ENCODE measurements at places on chromosomes 5 and 9.

DNA sequence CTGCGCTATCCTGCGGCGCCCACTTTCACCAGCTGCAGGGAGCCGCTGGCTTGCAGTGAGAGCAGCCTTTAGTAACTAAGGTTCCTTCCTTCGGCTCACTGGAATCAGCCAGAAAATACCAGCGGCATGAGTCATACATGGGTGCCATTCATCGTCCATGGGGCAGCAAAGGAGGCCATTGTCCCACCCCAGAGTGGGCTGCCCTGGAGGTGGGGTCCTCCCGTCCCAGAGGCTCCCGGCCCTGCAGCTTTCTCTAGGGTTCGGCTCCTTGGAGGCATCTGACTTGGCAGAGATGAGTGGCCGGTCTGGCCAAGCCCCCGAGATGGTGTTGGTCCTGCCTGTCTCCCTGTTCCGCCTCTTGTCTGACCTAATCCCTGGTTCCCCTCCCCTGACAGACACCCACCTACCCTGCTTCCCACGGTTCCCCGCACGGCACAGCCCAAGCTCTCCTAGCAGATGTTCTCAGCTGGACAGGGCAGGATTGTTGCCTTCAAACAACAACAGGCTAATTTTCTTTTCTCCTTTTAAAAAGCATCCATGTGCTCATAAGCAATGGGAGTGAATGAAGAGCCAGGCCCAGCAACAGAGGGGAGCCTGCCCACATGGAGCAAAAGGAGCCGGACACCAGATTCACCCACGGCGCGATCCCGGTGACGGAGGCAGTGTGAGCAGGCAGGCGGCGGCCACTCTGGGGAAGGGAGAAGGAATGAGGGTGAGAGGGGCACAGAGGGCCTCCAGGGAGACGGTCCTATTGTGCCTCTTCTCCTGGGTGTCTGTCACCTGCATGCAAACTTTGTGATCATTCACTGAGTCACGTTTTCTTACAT lies 97.0 kb upstream of the COL5A1 start:
- DNase-seq = peak; percentile 91

DNA sequence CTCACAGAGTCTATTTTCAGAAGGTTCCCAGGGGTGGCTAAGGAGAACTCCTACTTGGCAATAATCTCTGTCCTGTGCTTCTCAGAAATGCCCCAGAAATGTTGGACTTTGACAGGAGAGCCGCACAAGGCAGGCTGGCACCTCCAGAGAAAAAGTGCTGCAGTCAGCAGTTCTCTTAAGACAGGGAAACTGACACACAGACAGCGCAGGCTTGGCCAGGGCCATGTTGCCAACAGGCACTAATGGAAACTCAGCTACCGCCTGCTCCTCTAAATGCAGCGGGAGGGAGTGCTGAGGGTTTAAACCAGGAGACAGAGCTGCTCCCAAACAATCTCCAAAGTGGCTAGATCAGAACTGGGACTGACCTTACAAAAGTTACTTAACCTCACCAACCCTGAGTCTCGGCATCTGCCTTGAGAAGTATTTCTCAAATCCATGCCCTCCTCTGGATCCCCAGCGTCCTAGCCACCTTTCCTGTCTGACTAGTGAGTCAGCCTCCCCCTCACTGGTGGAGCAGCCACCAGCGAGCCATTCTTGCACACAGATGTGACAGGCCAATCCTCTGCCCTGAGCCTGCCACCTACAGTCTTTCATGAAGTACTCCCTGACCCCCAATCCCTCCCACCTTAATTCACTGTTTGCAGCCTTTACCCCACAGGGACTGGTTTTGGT lies 186.4 kb downstream of the CDK5RAP2 start:
- DNase-seq = peak; percentile 58

DNA sequence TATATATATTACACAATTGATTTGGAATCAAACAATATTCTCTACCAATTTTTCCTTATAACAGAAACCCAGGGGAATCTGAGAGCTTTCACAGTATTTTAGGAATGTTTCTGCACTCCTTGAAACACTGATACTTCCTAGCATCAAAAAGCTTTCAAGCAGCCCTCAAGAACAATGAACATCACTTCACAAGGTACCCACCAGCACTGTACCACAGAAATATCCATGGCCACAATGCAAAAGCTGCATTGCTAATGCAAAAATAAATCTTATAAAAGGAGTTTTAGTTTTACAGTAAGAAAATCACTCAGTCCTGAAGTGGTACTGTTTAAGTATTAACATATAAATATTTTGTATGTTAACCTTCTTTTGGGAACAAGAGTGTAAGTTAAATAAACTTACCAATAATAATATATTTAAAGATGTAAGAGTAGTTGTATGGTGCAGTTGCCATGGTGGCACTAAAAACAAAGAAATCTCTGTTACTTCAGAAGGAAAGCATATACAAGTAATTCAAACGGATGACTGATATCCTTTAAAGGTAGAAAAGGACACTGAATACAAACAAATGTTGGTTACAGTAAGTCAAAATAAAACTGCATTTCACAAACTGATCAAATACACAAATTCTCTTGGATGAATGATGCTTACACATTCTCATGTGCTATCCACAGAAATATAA lies 8.6 kb downstream of the RAB14 start:
- DNase-seq = peak; percentile 15

- DNase-seq = no peak
These were observed 184.4 kb downstream of the SAXO1 start for GRCh38 chr9:18848657-18849056.

DNA sequence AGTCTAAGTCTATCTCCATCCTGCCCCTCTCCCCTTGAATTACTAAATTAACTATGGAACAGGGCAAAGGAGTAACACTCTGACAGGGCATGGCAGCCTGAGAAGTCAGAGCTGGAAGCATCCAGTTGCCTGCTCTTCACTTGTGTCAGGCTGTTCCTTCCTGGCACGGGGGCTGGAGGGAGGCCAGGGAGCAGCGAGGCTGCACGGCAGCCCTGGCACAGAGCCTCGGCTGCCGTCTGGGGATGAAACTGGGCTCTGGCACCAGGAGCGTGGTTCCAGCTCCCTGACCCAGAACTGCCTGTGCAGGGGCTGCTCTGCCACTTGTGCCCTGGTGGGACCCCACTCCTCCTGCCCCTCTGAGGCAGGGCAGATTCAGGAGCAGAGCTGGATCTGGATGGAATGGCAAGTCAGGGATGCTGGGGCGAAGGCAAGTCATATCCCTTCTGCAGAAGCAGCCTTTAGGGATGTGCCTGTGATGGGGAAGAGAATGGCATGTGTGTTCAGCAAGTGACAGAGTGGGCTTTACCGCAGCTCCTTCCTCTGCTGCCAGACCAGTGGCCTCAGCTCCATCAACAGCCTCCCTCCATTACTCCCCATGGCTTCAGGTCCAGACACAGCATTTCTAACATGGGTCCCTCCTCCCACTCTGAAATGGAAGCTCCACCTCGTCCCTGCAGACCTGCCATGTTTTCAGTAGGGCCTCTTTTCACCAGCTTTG lies 42.2 kb upstream of the PDE8B start:
- peak; percentile 22 for DNase-seq

DNA sequence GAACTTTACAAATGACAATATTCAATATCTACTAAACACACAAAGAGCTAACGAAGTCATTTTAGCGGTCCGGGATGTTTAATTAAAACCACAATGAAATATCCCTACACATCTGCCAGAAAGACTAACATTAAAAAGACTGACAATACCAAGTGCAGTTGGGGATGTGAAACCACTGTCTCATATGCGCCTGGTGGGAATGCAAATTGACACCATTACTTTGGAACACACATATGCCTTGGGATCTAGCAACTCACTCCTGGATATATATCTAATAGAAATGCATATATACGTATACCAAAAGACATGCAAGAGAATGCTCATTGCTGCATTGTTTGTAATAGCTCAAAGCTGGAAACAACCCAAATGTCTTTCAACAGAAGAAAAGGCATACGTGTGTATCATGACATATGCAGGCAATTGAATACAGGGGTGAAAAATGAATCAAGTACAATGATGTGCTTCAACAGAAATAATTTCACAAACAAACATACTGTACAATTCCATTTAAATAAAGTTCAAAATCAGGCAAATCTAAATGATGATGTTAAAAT lies 153.3 kb downstream of the CARTPT start:
- no peak for DNase-seq

DNA sequence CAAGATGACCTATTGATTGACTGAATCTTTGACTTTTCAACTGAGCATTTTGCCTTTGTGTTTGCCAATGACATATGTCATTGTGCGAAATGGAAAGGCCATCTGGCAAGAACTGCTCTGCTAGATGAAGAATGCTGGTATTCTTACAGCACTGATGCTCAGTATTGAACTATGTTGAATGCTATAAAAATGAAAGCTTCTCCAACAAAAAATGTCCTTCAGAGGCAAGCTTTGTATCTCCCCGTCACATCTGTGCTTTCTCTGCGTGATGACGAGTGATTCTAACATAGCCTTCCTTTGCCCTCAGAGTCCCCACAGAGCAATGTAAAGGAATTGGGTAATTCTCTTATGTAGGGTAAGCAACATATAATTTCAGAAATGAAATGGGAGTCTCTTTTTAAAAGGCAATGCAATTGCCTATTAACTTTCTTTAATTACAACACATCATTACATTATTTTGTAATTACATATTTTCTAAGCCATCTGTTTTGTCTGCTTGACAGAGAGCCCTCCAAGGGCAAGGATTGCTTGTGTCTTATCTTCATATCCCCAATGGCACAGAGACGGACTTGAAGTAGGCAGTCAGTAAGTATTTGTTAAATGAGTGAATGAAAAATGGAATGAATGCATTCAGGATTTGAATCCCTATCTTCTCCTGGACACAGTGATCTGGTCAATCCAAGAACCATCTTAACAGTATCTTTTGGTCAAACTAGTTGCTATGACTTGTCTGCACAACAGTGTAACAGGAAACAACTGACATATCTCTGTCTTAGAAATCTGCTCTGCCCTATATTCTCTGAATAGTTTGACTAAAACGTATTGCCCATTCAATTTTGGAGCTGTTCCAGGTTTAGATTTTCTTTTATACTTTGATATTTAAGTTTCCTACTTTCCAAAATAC lies 46.1 kb downstream of the ENC1 start:
- DNase-seq = peak; percentile 55

- no peak for DNase-seq
These were observed 52.9 kb downstream of the ELL2 start for GRCh38 chr5:95908799-95909198.

- no peak for DNase-seq
These were observed 89.4 kb downstream of the OTULIN start for GRCh38 chr5:14753947-14754346.

DNA sequence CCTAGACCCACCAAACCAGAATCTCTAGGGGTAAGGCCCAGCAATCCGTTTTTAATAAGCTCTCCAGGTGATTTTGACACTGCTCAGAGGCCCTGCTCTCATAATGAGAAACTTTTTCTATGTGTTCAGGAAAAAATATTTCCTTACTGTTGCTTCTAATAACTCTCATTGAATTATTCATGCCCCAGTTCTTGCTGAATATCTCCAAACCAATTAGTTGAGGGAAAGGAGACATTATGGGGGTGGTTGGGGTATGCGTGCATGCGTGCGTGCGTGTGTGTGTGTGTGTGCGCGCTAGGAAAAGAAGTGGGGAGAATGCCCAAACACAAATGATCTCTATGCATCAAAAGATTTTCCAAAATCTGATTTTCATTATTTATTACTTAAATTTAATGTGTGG lies 411.4 kb downstream of the PIK3R1 start:
- DNase-seq = no peak

DNA sequence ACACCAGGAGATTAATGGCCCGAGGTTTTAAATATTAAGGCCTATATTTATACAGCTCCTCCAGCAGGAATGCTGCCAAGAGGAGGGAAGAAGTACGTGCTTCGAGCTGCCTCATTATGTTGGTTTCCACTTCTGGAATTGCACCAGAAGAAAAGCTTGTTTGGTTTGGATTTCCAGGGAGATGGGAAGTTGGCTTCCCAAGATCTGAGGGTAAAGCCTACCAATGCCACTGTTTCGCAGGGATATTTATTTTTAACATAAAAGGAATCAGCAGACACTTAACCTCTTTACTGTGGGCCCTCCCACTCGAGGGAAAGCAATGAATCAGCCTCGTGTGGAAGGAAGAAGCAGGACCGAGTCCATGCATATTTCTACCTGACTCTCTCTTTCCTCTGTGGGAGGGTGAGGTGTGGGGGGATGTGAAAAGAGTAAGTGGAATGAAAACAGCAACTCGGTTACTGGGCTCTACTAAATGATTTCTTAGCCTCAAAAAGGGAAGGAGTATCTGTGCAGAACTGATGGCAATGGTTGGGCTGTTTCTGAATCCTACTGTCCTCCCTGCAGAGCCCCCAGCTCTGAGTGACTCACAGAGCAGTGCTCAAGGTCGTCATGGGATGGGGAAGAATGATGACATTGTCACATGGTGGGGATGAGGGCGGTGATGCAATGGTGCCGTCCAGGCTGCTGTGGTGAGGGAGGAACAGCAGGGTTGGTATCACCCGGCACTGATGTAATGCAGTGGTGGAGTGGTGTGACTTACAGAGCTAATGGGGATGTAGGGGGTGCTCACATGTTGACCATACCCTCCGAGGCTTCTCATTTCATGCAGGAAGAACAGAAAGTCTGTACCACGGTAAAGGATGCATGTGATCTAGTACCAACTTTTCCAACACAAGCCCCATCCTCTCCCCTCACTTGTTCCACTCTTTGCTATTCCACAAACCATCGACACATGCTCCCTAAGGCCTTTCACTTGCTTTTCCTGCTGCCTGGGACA lies 215.0 kb upstream of the PANK3 start:
- DNase-seq = peak; percentile 82

GRCh38 chr9:100111235-100111634 lies 12.2 kb downstream of the INVS start:
- peak; percentile 94 for DNase-seq

DNA sequence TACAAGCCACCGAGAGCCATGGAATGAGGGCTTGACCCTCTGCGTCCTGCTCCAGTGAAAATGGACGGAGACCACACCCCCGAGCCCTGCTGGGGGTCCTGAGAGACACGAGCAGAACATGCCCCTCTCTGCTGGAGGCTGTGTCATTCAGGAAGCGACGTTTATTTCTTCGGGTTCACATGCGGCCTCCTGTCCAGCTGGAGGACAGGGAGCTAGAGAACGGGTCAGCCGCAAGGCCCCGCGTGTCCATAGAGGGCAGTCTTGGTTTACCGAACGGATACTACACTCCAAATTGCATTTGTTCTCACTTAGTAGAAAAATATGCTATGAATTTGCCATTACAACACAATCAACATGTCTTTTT lies 36.1 kb downstream of the MRPL36 start:
- DNase-seq = peak; percentile 61

GRCh38 chr5:43603344-43604217 lies 601 bp downstream of the NNT start:
- DNase-seq = peak; percentile 66

GRCh38 chr5:91357806-91358205 lies 25.3 kb downstream of the ARRDC3 start:
- no peak for DNase-seq

- no peak for DNase-seq
These were observed 72.0 kb upstream of the DAP start for GRCh38 chr5:10832987-10833386.

GRCh38 chr5:24642022-24642421 lies 2.8 kb downstream of the CDH10 start:
- DNase-seq = peak; percentile 8

Measured in fibroblast of skin of back (primary cell).